ENCODE measurements at places on chromosomes 16 and 17.

- DNase-seq, result peak; percentile 67
These were observed 7.2 kb upstream of the G6PC1 start for GRCh38 chr17:42893359-42893758.

DNA sequence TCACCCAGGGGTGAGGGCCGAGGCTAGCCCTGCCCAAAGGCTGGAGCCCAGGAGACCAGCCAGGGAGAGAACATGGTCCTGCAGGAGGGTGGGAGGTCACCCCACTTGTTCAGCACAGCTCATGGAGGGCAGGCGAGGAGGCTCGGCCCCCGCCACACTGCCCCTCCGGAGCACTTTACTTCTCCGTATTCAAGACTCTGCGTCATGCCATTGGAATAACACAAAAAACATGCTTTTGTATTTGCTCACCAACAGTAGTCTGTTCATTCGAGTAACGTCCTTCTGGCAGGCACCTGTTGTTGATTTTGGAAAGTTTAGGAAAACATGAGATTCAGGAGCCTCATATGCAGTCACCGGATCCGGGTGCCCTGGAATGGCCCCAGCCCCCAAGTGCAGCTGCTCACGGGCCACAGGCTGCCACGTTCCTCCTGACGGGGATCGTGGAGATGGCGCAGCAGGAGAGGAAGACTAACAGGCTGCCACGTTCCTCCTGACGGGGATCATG, 81.1 kb upstream of the DNAH17 start:
- DNase-seq, result no peak

- peak; percentile 52 for DNase-seq
These were observed 118.1 kb upstream of the SHISA6 start for GRCh38 chr17:11122908-11123307.

GRCh38 chr17:43587647-43588046, 41.5 kb upstream of the ETV4 start:
- no peak for DNase-seq

GRCh38 chr16:4548124-4548523, 8.0 kb upstream of the C16orf96 start:
- no peak for DNase-seq

GRCh38 chr17:74523308-74523707, 8.0 kb downstream of the CD300LB start:
- DNase-seq, result no peak

- DNase-seq, result no peak
These were observed 585.3 kb downstream of the KCNJ18 start for GRCh38 chr17:22277595-22277994.

DNA sequence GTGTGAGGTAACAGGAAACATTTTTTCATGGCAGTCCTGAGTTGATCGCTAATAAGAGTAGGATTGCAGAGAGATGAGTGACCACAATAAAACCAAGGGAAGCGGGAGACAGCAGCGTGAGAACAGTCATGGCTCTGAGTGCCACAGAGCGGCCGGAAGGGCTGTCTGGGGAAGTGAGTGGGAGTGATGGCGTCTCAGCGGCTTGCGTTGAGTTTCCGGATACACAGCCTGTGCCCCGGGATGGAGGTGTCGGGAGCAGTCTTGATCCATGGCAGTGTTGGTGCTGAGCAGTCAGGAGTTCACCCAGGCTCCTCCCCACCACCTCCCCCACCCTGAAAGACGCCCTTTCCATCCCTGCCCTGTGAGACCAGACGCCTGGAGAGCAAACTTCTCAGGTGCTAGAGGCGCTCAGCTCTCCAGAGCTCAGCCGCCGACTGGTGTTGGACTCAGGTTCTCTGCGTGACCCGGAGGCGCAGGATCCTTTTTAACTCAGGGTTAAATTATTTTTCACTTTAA, 59.8 kb downstream of the BANP start:
- no peak for DNase-seq

DNA sequence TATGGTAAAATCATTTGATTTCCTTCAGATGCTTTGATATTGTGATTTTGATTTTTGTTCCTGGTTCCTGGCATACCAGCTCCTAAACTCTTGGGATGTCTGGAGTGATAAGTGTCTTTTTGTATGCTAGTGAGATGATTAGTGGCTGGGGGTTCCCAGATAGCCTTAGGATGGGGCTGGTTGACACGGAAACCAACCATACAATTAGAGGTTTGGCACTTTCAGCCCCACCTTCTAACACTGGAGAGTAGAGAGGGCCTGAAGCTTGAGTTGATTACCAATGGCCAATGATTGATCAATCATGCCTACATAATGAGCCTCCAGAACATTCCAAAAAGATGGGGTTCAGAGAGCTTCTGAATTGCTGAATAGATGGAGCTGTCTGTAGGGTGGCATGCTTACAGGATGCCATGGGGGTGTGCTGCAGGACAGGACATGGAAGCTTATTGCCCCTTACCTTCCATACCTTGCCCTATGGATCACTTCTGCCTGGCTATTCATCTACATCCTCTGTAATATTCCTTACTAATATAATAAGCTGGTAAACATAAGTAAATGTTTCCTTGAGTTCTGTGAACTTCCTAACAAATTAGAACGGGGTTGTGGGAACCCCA, 22.8 kb downstream of the RNF112 start:
- no peak for DNase-seq

GRCh38 chr17:14092808-14093207, 23.5 kb downstream of the COX10 start:
- DNase-seq, result no peak

GRCh38 chr16:29893553-29893952, 5.8 kb downstream of the SEZ6L2 start:
- no peak for DNase-seq

- DNase-seq, result peak; percentile 55
These were observed 79.0 kb downstream of the GAS7 start for GRCh38 chr17:10119203-10120108.

DNA sequence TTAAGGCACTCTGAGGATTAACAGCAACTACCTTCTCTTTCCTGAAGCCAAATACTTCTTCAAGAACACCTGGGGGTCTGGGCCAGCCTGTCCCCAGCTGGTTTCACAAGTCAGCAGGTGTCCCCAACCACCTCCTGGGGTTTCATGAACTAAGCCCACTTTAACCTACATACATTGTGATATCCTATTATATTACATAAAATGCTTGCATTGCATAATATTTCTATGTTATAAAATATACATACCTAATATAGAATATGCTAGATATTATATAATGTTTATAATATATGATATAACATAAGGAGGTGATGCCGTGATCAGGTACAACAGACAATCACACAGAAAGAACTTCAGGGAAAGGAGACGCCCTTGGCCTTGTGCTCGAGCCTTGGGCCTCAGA, 367.6 kb downstream of the C16orf95 start:
- DNase-seq, result no peak

GRCh38 chr17:69406941-69407340, 7.6 kb upstream of the MAP2K6 start:
- no peak for DNase-seq

DNA sequence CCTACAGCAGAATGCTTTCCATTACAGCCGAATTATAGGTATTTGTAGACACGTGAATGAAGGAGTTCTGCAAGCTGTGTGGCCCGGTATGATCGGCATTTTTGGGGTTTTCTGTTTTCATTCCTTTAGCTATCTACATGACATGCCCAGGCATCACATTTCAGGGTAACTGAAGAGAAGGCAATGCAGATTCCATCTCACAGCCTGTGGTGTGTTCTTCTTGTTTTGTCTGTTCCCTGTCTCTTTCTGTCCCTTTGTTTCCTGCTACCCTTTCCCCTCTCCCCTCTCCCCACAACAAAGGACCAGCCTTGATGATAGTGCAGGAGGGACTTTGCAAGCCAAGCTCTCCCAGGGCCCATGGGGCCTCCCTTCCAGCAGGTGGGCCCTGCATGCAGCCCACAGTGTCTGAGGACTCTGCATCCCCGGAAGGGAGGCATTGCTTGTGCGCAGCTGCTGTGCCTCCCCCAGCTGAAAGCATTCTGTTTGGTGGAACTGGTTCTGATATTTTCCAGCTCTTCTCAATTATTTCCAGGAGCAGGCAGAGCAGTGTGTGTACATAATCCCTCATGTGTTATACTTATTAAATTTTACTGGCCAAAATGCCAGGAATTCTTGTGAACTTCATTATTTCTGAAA, 207.4 kb downstream of the RPTOR start:
- DNase-seq, result no peak

- DNase-seq, result no peak
These were observed 21.1 kb downstream of the STH start for GRCh38 chr17:46020023-46020761.

- DNase-seq, result no peak
These were observed 5.5 kb downstream of the SPNS2 start for GRCh38 chr17:4504188-4504587.

DNA sequence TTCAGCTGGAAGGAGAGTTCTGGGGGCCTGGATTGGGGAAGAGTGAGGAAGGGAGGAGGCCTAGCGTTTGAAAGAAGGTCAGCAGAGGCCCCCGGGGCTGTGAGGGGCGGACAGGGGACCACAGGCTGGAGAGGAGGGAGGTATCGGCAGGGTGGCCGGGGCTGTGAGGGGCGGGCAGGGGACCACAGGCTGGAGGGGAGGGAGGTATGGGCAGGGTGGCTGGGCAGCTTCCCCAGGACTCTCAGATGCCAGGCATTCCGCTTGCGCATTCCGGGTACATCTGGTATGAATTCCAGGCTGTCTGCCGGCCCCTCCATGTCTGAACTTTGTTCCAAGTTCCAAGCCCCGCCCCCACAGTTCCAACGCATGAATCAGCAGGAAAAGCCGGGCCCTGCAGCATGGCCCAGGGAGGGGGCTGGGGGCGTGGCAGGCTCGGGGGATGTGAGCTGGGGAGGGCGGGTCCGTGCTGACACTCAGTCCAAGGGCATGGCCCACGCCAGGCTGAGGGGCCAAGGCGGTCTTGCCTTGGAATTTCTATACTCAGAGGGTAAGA, 4.3 kb upstream of the TLCD2 start:
- peak; percentile 98 for DNase-seq

DNA sequence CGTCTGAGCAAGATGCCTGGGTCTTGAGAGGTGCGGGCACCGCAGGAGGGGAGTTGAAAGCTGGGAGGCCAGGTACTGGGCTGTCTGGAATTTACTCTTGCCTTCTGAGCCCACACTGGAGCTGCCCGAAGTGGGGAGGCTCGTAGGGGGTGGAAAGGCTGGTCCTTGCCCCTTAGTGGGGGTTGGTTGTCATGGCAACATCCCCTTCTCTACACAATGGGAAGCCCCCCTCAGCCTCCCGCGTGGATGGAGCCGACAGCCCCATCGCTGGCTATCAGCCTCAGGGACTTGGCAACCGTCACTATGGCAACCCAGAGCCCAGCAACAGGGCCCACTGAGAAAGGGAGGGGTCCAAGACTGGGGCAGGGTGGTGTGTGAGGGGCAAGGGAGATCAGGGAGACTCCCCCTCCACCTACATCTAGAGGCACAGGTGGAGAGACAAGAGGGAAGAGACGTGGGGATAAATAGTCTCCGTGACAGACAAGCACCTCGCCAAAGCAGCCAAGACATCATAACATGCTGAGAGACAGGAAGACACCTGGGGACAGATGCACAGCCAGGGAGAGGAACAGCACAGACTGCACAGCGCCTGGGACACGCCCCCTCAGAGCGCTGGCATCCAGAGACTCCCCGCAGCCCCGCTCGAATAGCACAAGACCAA, 5.3 kb upstream of the DNAH2 start:
- no peak for DNase-seq

DNA sequence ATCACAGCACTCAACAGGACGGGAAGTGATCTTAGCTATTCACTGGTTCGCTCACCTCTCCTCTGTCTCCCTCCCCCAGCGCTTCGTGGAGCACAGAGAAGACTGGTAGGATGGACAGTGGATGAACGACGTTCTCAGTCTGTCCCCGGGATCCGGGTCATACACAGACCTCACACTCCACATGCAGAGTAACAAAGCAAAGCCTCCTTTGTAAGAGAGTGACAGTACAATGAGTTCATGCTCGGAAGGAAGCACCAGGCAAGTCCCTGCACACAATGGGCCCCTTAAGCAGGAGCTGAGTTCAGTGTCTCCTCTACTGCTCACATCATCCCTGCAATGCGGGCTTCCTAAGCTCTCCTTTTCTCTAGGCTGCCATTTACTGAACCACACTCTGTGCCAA, 356.9 kb downstream of the C16orf95 start:
- no peak for DNase-seq

DNA sequence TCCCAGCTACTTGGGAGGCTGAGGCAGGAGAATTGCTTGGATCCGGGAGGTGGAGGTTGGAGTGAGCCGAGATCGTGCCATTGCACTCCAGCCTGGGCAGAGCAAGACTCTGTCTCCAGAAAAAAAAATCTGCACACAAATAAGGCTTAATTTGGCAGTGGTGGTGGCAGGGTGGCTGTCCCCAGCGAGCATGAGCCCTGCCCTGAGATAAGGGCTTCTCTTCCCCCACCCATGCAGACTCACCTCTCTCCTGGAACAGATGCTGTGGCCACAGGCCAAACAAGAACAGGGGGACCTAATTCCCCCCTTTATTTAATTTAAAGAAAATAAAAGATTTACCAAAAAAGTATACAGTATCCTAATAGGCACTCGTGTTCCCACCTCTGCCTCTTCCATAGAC, 157.2 kb downstream of the RAB11FIP4 start:
- DNase-seq, result no peak

DNA sequence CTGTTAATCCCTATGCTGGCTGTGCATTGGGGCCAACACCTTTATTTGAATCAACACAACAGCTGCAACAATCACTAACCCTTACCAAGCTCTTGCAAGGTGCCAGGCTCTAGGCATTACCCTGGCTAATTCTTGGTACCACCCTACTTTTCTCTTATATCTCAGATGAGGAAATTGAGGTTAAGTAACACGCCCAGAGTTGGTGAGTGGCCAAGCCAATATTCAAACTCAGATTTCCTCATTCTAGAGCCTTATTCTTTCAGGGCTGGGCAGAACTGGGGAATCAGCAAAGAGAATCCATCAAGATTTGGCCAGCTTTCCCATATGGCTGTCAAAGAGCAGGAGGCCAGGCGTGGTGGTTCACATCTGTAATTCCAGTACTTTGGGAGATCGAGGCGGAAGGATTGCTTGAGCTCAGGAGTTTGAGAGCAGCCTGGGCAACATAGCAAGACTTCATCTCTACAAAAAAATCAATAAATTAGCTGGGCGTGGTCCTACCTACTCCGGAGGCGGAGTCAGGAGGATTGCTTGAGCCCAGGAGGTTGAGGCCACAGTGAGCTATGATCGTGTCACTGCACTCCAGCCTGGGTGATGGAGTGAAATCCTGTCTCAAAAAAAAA, 23.7 kb downstream of the ARSG start:
- DNase-seq, result no peak

DNA sequence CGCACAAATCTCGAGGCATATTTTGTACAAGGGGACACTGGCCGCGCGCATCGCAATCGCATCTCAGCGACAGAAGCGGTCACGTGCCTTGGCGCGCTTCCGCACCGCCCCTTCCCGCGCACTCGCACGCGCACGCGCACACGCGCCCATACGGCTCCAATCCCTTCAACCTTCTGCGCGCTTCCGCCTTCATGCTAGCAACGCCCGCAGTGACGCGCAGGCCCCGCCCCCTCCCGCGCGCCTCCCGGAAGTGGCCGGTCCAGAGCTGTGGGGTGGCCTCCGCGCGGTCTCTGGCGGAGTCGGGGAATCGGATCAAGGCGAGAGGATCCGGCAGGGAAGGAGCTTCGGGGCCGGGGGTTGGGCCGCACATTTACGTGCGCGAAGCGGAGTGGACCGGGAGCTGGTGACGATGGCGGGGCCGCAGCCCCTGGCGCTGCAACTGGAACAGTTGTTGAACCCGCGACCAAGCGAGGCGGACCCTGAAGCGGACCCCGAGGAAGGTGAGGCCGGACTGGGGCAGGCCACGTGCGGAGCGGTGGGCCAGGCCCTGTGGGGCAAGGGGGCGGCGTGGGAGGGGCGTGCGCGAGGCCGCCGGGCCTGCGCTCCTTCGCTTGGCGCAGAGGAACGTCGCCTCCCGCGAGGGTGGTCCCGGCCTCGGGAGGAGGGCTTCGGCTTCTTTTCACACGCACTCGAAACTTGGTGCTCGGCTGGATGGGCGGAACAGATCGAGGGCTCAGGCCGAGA, at the start of gene AATF:
Gene AATF (plus strand): TSS at position 238 of the 744 bp plus-strand sequence. CDS start 172 bp downstream, at position 410.
- peak; percentile 98 for DNase-seq
